ENCODE measurements at places on chromosomes 16 and 17.

DNA sequence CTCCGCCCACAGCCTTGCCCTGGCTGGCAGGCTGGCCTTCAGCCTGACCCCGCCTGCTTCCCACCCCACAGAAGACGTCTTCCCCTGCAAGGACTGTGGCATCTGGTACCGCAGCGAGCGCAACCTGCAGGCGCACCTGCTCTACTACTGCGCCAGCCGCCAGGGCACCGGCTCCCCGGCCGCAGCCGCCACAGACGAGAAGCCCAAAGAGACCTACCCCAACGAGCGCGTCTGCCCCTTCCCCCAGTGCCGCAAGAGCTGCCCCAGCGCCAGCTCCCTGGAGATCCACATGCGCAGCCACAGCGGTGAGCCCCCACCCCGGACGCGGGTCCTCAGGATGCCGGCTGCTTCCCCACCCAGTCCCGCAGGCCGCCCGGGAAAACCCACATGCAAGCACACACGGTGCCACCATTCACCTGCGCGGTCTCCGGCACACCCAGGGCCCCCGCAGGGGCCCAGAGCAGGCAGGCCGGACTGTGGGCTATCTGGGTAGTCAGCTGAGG, 38.2 kb upstream of the ZC3H18 start:
- DNase-seq = no peak

- no peak for DNase-seq
Observed at GRCh38 chr17:28992625-28993600, 12.9 kb downstream of the SEZ6 start.

GRCh38 chr17:17626151-17626805, 34.8 kb upstream of the PEMT start:
- DNase-seq = no peak

GRCh38 chr17:48213797-48214196, 106.2 kb downstream of the SNX11 start:
- no peak for DNase-seq

DNA sequence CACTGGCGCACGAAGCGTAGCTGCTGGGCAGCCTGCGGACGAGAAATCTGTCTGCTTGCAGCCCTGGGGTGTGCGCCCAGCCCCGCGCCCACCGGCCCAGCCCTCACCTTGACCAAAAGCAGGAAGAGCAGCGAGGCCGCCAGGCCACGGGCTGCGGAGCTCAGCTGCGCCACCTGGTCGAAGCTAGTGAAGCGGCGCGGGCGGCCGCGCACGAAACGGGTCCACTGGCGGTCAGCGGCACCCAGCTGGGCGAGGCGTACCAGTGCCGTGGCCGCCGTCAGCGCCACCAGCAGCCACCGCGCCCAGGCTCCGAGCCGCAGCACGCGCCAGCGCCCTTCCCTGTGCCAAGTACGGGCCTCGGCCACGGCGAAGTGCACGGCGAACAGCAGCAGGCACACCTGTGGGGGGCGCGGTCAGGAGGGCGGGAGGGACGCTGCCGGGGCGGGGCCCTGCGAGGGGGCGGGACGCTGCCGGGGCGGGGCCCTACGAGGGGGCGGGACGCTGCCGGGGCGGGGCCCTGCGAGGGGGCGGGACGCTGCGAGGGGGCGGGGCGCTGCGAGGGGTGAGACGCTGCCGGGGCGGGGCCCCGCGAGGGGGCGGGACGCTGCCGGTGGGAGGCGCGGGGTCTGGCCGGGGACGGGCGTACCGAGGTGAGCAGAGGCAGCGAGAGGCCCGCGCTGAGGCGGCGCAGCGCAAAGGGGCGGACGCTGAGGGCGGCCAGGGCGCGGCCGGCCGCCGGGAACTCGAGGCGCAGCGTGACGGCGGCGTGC, 43.2 kb downstream of the TSC2 start:
- peak; percentile 74 for DNase-seq

Data from fibroblast of skin of abdomen (primary cell).